ENCODE measurements at places on chromosomes 1 and 21. TPM values are rescaled to one million over a fixed set of nuclear protein-coding genes. Genes with fewer than 3 reads are reported as not detected.
A peak's percentile ranks its signal among the peaks of the same experiment; 100 is the strongest.

DNA sequence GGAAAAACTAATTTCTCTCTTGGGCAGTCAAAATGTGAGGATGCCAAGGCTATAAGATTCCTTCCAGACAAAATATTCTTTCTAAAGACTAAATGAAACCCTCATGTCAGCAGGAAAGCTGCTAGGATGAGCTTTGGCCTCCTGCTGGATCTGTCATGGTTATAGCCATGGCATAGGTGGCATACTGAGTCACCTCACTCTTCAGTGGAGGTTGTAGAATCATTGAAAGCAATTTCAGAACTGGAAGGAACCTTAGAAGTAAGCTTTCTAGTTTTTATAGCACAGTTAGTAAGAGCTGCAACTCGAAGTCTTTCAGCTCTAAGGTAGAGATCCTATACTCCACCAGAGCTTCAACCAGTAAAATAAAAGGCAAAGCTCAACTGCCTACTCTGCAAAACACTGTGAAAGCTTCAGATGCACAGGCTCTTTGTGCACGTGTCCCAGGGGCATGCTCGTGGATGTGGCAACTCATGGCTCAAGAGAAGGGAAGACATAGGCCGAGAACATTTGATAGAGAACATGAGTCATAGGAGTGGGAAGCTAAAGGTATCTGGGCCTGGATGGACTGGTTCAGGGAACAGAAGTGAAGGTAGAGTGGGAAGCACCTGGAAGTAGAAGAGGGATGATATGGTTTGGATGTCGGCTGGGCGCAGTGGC is 5.8 kb downstream of the AVPR1B start:
- DNase-seq: no peak

DNA sequence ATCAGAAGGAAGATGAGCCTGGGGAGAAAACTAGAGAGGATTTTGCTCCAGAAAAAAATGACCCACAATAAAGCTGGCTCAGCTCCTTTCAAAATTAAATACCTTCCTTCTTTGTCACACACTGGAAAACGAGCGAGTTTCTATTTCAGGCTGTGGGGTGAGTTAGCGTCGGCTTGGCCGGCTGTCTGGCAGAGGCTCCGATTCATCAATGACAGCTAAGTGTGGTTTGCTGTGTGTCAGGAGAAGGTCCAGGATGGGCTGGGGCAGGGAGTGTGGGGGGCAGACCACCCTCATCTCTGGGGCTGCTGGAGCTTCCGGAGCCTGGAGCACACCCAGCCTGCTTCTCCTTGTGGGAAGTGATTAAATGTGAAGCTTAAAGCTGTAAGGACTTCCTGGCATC is 120.2 kb downstream of the ETS2 start:
- peak; percentile 76 for DNase-seq

DNA sequence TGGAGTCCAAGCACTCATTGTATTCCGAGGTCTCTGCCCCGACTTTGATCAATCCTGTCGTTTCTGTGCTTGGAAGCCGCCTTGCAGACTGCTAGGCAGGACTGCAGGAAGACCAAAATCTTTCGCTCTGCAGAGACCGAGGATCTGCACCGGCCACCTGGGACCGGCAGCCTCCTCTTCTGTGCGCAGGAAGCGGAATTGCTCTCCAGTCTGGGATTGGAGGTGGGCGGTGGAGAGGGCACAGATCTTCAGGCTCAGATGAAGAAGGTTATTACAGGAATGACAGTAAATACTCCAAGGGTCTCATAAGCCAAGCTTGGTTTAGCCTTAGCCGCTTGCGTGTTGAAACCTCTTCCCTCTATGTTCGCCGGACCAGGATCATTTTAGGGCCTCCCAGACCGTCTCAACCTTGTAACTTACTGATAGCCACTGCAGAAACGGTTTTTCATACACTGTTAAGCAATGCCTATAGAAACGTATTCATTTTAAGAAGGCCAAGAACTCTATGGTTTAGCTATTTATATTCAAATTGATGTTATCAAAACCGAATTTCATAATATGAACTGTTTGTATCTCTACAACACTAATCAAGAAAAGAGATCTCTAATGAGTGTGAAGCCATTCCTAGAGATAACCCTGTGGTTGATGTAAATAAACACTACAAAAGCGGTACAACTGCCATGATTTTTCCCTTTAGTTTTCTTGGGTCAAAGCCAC is 1.1 kb downstream of the MIA3 start:
- no peak for DNase-seq

DNA sequence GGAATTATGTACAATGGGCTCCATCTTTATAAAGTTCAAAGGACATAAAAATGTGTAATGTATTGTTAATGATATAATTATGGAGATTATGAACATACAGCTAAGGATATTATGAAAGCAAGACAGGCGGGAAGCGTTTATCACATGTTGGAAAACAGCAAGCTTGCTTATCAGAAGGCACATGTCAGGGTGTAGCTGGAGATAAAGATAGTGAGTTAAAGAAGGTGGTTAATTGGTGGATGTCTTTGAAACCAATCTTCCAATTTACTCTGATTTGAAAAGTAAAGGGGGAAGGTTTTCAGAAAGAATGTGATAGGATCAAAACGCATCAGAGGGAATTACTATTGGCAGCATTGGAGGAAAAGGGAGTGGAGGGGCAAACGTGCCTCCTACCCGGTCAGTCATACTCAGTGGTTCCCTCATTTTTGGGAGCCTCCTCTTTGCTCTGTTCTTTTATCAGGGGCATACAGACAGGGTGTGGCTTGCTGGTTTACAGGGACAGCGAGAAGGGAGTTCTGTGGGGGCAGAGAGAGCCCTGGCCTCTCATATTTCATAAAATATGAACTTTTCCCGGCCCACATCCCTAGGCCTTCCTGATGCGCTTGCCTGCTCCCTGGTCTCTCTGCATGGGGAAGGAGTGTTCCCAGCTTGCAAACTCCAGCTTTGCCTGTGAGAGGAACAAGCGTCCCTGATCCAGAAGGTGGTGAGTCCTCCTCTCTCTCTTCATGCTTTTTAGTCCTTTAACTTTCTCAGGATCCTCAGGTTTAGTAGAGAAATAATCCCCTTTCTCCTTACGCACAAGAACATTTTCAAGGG is 8.0 kb upstream of the SVBP start:
- no peak for DNase-seq

DNA sequence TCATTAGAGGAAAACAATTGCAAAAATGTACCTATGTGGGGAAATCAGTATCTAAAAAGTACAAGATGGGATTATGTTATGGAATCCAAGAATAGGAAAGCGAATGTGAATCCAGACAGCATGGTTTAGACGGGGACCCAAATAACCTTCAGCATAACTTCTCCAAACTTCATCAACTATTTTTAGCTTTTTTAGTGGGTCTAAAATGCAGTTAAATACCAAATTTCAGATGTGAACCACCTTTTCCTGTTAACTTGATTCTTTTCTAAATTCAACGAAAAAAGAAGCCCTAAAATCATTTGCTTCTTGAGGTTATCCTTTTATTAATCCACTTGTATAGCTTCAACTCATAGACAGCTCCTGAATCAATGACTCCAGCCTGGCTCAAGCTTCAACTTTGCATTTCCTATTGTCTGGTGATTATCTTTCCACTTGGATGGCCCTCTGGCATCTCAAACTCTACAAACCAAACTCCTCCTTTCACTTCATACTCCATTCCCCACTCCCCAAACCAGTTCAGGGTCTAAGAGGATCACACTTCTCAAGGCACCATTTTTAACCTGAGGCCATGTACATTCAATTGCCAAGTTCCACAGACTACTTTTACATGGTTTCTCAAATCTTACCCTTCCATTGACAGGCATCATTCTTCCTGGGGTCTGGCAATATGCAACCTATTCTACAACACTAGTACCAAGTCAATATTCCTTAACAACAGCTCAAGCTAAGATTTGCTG is 7.4 kb downstream of the ERRFI1 start:
- no peak for DNase-seq

DNA sequence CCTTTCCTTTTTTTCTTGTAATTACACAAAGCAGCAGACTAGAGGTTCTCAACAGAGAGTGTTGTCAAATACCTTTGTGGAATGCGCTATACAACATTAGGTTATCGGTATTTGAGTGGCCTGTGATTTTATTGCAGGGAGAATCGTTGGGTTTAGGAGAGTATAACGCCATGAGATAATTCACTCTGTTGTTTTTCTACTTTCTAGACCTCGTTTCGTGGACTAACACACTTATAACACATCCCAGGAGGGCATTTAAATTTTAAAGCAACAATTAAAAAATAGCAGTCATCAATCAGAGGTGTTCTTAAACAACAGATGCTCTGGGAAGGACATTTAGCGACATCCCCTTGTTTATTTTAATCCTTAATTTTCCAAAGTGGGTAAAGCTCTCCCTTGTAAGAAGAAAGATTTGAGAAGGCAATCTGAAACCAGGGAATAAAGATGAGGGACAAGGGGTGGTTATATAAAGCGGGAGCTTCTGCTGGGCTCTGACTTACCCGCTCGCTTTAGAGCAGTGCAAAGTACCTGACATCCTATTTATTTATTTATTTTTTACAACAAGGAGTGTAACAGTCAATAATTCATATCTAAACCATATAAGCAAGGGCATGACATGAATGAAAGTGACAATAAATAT is 4.9 kb downstream of the PBX1 start:
- no peak for DNase-seq

DNA sequence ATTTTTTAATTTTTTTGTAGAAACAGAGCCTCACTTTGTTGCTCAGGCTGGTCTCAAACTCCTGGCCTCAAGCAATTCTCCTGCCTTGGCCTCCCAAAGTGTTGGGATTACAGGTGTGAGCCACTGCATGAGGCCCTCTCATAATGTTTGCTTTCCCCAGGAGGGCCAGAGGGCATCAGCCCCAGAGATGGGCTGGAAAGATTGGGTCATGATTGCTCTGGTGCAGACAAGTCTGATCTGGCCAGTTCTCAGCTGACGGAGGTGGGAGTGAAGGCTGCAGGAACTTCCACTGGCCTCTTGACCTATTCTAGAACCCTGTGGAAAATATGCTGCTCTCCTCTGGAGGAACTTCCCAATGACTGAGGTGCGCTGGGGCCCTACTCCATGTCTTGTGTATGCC is 43.4 kb upstream of the RD3 start:
- DNase-seq: no peak

GRCh38 chr1:156379420-156380165 is 10.6 kb downstream of the RHBG start:
- DNase-seq: no peak

- DNase-seq: peak; percentile 94
These were observed 3.3 kb downstream of the CSRP1 start for GRCh38 chr1:201503397-201504176.

GRCh38 chr1:234942879-234943506 is 185.6 kb downstream of the TOMM20 start:
- no peak for DNase-seq

ST6GALNAC3 gene
- polyA plus RNA-seq: 0.05 TPM

KRTAP21-2 gene
- polyA plus RNA-seq: not detected

DNASE2B gene
- not detected for polyA plus RNA-seq

CPTP gene
- 14.2 TPM for polyA plus RNA-seq
